ENCODE measurements at places on chromosomes 13 and 19. TPM values are rescaled to one million over a fixed set of nuclear protein-coding genes. Genes with fewer than 3 reads are reported as not detected.

The MYO1F gene
- total RNA-seq = 0.15 TPM

The CD320 gene
- total RNA-seq = 52.5 TPM

The TUBA3C gene
- total RNA-seq = not detected

DNA sequence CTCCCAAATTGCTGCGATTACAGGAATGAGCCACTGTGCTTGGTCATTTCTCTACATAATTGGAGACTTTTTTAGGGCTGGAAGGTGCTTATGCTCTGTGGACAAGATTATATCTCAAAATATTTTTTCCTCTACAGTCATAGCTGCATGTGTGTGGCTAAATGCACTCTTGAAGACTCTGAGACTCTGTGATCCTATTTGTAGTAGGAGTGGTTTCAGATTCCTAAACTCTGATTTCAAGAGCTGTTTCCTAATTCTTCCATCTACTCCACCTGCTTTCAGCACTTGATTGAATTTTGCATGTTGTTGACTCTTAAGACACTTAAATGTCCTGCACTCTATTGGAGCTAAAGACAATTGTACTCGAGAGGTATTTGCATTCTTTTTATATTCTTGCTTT is 78.0 kb downstream of the KLF5 start:
- H3K36me3 ChIP-seq = no peaks in the 10 kb centered on the region
- H3K4me1 ChIP-seq = peaks cover 13% of the 10 kb centered on the region
- no peak overlapping the region for H3K27ac ChIP-seq
- no peak overlapping the region for H3K4me3 ChIP-seq
- DNase-seq = no peak

DNA sequence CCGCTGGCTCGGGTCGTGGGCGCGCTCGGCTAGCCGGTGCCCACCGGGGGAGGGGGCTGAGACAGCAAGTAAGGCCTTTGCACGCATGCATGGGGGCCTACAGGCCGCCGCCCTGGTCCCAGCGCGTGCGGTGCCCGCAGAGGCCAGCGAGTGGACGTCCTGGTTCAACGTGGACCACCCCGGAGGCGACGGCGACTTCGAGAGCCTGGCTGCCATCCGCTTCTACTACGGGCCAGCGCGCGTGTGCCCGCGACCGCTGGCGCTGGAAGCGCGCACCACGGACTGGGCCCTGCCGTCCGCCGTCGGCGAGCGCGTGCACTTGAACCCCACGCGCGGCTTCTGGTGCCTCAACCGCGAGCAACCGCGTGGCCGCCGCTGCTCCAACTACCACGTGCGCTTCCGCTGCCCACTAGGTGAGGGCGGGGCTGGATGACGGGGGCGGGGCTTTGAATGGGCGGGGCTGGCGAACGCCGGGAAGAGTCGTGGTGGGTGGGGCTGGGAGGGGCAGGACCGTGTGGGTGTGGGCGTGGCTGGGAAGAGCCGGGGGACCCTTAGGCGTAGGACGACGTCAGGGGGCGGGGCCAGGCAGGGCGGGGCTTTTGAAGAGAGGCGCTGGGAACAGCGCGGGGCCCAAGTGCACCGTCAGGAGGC is 2.1 kb downstream of the CILP2 start:
- no peak overlapping the region for H3K27ac ChIP-seq
- no peaks in the 10 kb centered on the region for H3K36me3 ChIP-seq
- H3K4me3 ChIP-seq = no peak overlapping the region
- H3K27me3 ChIP-seq = peaks cover 48% of the 10 kb centered on the region

- no peak for DNase-seq
- H3K27me3 ChIP-seq = no peaks in the 10 kb centered on the region
- no peak overlapping the region for H3K27ac ChIP-seq
- no peak overlapping the region for H3K4me3 ChIP-seq
- H3K36me3 ChIP-seq = peaks cover 24% of the 10 kb centered on the region
- no peaks in the 10 kb centered on the region for H3K4me1 ChIP-seq
Measured at GRCh38 chr19:53581871-53582279, 43.9 kb downstream of the ZNF331 start.

GRCh38 chr13:55761986-55762385 is 1378.7 kb upstream of the PRR20A start:
- no peaks in the 10 kb centered on the region for H3K36me3 ChIP-seq
- no peak overlapping the region for H3K4me3 ChIP-seq
- no peaks in the 10 kb centered on the region for H3K4me1 ChIP-seq
- DNase-seq = peak; percentile 6
- no peaks in the 10 kb centered on the region for H3K27me3 ChIP-seq

- H3K27me3 ChIP-seq = no peaks in the 10 kb centered on the region
- peak; percentile 85 for DNase-seq
Measured at GRCh38 chr19:18437491-18438330, at the start of gene ISYNA1. TSS of gene ISYNA1 (minus strand) at chr19:18438133. CDS start at chr19:18437979, 154 bp downstream.

- peaks cover 21% of the 10 kb centered on the region for H3K4me1 ChIP-seq
- DNase-seq = no peak
- H3K27ac ChIP-seq = no peak overlapping the region
- H3K27me3 ChIP-seq = no peaks in the 10 kb centered on the region
Measured at GRCh38 chr13:50995854-50996253, 86.3 kb downstream of the RNASEH2B start.

Measured in neural progenitor cell (in vitro differentiated cells).